ENCODE measurements at places on chromosomes 2 and 18.

DNA sequence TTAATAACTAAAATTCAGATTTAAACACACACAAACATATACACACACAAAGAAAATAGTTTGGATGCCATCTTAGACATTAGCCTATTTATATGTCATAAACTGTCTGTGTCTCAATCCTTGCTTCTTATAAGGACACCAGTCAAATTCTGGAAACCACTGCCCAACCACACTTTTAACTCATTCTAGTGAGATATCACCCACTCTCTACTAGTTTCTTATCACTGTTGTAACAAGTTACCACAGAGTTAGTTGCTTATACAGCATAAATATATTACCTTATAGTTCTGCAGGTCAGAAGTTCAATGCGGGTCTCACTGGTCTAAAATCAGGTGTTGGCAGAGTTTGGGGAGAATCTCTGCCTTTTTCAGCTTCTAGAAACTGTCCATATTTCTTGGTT lies 239.1 kb downstream of the MTX2 start:
- DNase-seq: no peak

DNA sequence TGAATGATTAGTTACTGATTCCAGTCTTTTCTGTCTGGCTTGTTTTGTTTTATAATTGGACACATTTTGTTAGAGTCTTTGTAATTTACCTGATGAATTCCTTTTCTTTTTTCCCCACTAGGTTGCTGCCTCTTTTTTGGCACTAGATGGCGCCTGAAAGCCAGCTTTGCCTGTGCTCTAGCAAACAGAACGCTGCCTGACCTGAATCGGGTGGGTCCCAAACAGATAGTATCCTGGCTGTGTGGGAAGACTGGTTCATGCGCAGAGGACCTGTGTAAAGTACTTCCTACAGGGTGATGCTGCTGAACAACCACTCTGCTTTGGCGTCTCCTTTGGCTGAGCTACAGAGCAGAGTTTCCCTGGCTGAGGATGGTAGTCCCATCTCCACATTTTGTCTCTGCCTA lies 288.2 kb downstream of the IKZF2 start:
- DNase-seq: no peak

- no peak for DNase-seq
Observed at GRCh38 chr18:1929720-1930119, 641.6 kb downstream of the METTL4 start.

DNA sequence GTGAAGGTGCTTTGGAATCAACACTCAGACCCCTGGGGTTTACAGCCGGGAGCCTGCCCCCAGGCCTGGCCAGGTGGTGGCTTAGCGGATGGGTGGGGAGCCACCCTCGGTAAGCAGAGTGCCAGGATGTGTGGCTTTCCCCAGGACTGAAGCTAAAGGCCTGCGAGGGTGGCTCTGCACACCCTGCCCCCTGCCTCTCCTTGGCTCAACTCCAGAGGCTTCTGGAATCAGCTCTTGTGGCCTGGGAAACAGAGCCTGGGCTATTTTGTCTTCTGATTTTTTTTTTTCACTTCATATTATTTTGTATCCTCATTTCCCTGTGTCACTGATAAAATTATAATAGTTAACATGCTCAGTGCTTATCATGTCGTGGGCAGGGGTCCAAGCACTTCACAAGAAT lies 79.8 kb downstream of the RHOB start:
- peak; percentile 41 for DNase-seq

DNA sequence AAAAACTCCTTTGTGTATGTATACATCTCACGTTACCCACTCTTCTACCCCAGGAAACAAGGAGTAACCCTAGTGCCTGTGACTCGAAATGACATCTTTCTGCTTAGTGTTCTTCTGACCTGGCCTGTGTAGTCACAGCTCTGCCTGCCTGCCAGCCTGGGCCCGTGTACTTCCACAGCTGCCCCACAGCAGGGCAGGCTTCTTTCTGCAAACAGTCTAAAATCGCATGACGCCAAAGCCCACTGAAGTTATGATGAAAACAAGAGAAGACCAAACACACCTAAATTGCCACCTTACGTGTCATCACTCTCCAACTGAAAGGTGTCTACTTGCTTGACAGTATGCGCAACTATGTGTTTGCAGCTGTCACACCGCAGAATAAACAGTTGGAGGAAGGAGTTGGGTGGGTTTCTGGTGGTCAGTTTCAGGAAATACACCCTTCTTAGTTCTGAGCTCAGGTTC lies 1.5 kb downstream of the GAREM1 start:
- peak; percentile 63 for DNase-seq

GRCh38 chr2:127097471-127097765 lies 9.5 kb downstream of the BIN1 start:
- no peak for DNase-seq

GRCh38 chr2:136448432-136448831 lies 316.9 kb upstream of the THSD7B start:
- DNase-seq: no peak

DNA sequence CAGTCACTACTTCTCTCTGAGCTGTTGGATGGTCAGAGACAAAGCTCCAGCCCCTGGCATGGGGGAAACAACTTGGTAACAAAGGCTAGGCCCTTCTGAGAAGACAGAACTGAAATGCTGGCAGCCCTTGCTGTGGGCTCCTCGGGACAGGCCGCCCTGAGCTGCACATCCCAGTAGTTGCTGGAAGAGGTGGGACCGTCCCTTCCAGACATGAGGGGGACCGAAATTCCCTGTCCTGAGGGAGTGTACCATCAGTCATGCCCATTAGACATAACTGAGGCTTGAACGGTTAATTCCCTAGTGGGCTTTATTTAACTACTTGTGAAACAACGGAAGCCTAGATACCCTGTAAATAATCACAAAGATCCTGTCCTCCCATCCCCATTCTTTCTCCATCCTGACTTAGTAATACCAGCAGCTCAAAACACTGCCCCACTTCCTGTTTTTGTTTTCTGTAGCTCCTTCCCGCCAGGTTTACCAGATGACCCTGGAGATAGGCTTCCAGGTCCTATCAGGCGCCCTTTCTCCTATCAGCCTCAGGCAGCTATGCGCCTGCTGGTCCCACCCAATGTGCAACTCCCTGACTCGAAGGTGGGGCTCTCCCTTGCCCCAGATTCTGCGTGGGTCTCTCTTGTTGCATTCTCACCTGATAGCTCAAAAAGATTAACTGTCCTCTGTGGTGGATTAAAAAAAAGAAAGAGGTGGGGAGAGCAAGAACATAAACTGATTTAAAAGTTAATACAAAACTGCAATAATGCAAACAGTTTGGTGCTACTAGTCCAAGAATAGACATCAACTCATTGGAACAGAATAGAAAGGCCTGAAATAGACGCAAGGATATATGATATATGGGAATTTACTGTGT lies 37.0 kb upstream of the NT5DC4 start:
- no peak for DNase-seq

DNA sequence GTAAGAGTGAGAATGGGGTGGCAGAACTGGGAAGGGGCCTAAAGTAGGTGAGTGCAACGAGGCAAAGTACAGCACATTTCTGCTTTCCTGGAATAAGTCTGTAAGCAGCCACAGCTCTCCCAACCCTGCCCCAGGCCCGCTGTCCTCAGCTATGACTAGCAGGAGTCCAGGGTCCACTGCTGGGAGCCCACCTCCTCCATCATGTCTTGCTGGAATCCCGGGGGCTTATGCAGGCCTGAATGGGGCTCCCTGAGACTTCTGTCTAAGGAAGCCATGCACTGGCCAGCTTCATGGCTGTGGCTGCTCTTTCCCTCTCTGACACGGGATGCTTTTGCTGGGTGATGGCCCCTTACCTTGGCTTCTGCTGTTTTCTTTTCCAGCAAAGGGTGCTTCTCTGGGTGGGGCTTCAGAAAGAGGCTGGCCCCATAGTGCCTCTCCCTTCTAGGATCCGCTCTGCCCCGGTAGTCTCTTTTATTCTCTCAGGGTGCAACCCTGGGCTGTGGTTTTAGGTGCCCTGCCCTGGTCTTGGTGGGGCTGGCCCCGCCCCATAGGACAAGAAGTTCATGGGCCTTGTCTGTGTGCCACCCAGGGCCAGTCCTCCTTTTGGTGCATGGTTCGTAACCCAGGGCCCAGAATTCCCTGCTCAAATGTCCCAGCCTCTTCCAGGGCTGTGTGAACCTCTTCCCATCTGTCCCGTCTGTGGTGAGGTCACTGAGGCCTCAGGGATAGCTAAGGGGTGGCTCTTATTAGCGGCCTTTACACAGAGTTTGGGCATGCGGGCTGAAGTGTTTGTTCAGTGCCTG lies 33.8 kb upstream of the POLE4 start:
- DNase-seq: no peak

DNA sequence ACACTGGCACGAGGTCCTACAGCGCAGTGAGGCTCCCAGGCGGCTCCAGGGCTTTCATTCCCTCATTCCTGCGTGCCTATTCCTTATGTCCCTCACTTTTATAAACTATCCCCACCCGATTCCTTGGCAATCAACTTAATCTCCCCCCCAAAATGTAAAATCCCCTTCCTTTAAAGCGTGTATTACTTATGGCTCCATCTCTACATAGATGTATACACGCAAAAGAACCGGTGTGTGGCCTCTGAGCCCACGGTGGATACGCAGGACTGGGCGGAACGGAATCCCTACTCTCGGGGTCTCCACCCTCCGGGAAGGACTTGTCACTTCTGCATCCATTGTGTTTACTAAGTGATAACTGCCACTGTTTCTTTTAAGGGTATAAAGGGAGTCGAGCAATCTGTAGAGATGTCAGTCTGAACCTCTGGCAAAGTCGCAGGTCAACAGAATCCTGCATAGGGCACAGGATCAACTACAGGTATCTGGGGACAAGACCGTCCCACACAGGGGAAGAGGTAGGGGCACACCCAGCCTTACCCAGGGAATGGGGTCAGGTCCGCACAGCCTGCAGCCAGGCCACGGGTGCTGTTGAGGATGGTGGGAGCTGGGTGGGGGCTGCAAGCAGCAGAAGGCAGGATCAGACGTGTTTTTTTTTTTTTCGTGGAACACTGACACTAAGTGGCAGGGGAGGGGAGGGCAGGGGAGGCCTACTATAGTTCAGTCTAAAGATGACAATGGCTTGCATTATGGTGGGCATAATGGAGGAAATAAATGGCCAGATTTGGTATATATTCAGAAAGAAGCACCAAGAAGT lies 42.1 kb downstream of the HDLBP start:
- no peak for DNase-seq

DNA sequence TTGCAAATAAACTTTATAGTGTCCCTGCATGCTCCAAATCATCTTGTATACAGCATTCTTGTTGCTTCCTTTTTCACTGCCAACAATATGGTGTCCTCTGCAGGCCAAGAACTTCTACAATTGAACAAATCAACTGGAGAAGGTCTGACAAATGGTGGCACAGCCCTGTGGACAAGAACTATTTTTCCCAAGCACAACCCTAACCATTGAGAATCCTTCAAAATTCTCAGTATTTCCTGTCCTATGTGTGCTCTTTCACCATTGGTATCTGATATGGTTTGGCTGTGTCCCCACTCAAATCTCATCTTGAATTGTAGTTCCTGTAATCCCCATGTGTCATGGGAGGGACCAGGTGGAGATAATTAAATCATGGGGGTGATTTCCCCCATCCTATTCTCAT lies 865.1 kb upstream of the ACVR2A start:
- no peak for DNase-seq

GRCh38 chr2:225398372-225398771 lies 1.1 kb upstream of the NYAP2 start:
- DNase-seq: no peak

DNA sequence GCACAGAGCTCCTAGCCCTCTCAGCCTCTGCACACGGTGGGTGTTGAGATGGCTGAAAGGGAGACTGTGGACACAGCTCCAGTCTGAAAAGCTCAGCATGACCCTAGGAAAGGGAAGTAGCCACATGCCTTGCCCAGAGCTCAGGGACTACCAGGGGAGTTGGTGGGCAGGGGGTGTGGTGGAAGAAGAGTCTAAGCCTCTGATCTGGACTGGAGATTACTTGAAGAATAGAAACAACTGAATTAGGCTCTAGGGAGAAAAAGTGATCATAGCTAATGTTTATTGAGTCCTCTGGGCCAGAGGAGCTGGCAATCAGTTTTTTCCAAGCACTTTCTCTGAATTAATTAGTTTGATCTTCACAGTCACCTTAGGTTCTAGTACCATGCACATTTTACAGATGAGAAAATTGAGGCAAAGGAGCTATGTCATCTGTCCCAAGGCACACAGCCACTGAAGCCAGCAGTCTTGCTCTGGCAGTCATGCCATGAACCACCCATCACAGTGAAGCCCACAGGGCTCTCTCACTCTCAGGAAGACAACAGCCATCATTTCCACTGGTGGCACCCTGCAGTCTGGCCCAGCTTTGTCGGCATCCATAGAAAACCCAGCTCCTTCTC lies 10.3 kb downstream of the SDC1 start:
- no peak for DNase-seq

GRCh38 chr2:71664161-71664560 lies 210.8 kb downstream of the DYSF start:
- DNase-seq: no peak

- no peak for DNase-seq
Observed at GRCh38 chr2:36395866-36396265, 40.3 kb downstream of the CRIM1 start.

DNA sequence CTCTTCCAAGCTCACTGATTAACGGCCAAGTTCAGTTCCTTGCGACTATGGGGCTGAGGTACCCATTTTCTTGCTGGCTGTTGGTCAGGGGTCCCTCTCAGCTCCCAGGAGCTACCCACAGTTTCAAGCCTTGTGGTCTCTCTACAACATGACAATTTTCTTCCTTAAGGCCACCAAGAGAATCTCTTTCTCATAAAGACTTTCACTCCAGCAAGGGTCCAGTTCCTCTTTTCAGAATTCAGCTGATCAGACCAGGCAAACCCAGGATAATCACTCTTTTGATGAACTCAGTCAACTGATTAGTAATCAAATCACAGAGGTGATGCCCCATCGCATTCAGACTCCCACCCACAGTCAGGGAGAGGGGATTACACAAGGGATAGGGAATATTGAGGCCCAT lies 129.7 kb downstream of the IRS1 start:
- DNase-seq: no peak

DNA sequence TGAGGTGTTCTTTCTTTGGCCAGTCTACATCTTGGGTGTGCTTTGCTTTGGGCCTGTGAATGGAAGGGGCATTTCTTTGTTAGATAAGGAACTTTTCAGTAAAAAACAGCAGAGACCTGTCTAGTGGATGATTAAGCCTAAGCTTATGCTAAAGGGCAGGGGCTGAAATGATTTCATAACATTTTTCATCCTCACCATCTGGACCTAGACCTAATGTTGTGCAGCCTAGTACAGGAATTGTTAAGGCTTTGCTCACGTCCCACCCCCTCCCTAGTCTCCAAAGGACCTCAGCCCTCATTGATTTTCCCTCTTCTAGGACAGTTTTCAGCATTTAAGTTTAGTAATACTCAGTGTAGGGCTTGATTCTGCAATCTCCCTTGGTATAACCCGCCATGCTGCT lies 111.8 kb downstream of the PRKCE start:
- DNase-seq: no peak
